Kasumi-1 (cell line): ENCODE measurements at places on chromosomes 11 and 22.

- no peak for DNase-seq
Observed at GRCh38 chr11:74682731-74683278, 48.4 kb downstream of the CHRDL2 start.

GRCh38 chr22:25509374-25509791, 55.1 kb upstream of the GRK3 start:
- no peak for DNase-seq

DNA sequence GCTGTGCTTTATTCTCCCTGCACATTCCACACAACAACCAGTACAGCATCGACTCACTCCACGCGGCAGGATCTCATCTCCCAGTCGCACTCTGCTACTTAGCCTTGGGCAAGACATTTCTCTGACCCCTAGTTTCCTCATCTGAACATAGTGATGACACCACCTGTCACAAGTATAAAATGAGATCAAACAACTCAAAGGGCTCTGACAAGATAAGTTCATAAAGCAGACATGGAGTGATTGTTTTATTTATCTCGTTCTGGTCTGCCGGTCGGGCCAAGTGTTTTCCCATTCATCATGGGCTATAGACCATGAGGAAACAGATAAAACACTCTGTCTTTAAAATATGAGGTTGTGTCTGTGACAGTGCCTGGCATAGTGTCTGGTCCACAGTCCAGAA, 35.0 kb downstream of the DSCAML1 start:
- DNase-seq, result no peak

DNA sequence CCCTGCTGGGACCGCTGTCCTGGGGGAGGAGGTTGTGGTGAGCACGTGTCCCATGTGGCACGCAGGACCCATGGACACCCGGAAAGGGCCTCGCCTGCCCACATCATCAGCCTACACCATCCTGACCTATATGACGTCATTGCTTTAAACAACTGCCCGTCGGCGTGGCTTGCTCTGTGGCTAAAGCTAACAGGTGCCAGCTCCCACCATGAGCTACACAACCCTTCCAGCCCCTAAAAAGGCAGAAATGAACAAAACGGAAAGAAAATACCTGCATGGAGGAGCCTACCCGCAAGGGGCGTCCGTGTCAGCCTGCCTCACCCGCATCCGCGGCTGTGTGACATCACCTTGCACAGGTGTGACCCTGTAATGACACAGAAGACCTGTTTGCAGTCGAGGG, 481.8 kb downstream of the BRD1 start:
- DNase-seq, result no peak

DNA sequence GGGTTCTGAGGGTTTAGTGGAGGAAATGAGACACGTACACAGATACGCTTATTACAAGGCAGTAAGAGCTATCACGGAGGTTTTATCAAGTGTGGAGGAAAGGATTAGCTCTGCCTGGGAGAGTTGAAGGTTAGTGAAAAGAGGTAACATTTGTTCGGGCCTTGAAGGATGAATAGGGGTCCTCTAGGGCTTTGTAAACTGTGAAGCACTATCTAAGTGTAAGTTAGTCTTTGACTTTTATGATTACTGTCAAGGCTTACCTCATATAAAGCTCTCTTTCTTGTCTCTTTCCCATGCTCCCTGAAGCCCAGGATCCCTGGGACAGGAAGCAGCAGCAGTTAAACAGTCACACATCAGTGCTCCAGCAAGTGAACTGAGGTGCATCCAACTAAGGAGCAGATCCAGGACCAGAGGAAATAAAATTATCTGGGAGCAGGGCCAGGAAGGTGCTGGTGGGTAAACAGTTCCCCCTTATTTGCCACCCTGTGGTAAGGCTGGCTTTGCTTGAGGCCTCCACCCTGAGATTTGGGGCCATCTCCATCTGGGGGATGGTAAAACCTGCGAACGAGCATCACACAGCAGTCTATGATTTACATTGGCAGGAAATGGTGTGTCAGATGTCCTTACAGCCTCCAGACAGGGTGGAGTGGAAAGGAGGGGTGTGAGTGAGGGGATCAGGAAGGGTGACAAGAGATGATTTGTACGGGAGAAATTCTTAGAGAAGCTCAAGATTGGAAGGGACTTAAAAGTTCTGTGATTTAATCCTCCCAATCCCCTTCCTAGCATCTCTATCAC, 27.2 kb downstream of the GVQW3 start:
- DNase-seq, result no peak

DNA sequence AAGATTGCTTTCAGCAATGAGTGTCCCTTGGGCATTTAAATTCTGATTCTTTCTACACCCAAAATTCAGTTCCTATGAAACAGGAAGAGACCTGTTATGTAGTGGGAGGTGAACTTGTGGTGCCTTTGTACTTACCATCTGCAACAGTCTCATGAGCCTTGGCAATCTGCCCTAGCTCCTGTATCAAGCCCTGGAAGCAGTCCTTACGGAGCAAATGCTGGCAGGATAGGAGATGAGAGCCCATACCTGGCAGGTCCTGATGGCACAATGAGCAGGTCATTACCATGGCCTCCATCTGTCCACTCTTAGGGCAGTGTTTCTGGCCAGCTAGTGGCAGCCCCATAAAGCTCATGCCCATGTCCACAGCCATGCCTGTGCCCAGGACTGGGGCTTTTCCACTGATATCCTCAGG, 10.8 kb downstream of the TRIM66 start:
- DNase-seq, result no peak

DNA sequence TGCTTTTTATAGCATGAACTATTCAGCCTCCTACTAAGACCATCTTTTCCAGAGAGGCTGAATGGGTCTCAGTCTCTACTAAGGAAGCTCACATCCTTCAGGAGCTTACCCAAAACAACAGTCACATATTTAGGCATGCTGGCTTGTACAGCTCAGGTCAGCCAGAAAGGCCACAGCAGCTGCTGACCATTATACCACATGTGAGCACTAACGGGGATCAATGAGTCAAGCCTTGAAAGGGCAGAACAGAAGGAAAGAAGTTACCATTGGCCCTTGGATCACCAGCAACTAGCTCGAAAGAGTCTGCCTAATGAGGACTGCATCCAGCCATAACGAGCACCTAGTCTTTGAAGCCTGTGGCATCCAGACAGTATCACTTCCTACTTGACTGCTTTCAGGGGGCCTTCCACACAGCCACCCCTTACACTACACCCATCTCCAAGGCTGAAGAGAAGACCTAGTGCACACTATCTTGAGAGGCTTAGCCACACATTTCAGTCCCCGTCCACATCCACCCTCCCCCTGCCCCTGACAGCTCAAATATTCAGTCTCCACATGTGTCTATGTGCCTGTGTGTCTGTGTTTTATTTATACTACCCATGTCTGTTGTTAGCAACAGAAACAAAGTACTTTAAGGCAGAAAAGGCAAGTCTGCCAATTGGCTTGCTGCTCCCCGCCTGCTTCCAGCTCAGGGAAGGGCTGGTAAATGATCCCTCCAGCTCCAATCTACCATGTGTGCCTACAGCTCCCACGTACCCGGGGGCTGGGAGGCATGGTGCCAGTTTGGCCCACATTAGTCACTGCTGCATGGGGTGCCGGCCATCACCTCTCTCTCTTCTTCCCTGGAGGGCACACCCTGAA, 95.5 kb downstream of the RPL27A start:
- DNase-seq, result no peak
